ENCODE measurements at places on chromosomes 6 and 20. TPM values are rescaled to one million over a fixed set of nuclear protein-coding genes. Genes with fewer than 3 reads are reported as not detected.

BPIFB2 gene
- not detected for total RNA-seq

- DNase-seq, result no peak
Measured at GRCh38 chr6:165129086-165129485, 180.3 kb downstream of the C6orf118 start.

GRCh38 chr20:64159286-64159680, 5.0 kb upstream of the MYT1 start:
- no peak for DNase-seq

- no peak for DNase-seq
Measured at GRCh38 chr6:121652726-121653623, 217.5 kb downstream of the GJA1 start.

GRCh38 chr6:43509984-43510826, at the start of gene LRRC73:
Gene LRRC73 (minus strand): TSS chr6:43510346. CDS start chr6:43509785, 561 bp downstream.
- DNase-seq, result no peak

- DNase-seq, result no peak
Measured at GRCh38 chr6:170456886-170457698, 96.0 kb downstream of the PSMB1 start.

GRCh38 chr6:167962711-167963110, 34.8 kb upstream of the KIF25 start:
- no peak for DNase-seq

DNA sequence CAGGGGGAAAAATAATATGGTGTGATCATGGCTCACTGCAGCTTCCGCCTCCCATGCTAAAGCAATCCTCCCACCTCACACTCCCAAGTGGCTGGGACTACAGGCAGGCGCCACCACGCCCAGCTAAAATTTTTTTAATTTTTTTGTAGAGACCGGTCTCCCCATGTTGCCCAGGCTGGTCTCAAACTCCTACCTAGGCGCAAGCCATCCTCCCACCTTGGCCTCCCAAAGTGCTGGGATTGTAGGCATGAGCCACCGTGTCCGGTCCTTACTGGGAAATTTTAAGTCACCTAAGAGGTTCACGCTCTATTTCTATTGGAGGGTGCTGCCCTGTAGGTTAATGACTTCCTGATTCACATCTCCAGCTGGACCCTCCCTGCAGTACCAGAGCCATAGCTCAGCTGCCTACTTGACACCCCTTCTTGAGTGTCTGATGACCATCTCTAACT, 626 bp upstream of the CDK5RAP1 start:
- no peak for DNase-seq

DNA sequence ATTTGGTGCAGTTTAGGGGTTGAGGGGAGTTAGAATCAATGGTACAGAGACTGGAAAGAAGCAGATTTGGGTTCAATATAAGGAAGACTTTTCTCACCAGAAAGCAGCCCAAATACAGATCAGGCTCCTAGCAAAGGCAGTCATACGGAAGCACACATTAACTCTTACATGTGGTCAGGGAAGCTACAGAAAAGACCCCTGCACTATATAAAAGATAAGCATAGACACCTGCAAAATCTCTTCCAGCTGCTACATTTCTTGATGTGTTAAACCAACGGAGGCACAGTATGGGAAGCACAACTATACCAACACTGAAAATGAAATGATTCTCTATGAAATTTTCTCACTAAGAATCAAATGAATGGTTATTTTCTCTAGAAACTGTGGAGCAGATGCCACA, 150.8 kb downstream of the GMDS start:
- DNase-seq, result no peak

GRCh38 chr6:111427341-111428116, 55.5 kb downstream of the REV3L start:
- peak; percentile 54 for DNase-seq

DNA sequence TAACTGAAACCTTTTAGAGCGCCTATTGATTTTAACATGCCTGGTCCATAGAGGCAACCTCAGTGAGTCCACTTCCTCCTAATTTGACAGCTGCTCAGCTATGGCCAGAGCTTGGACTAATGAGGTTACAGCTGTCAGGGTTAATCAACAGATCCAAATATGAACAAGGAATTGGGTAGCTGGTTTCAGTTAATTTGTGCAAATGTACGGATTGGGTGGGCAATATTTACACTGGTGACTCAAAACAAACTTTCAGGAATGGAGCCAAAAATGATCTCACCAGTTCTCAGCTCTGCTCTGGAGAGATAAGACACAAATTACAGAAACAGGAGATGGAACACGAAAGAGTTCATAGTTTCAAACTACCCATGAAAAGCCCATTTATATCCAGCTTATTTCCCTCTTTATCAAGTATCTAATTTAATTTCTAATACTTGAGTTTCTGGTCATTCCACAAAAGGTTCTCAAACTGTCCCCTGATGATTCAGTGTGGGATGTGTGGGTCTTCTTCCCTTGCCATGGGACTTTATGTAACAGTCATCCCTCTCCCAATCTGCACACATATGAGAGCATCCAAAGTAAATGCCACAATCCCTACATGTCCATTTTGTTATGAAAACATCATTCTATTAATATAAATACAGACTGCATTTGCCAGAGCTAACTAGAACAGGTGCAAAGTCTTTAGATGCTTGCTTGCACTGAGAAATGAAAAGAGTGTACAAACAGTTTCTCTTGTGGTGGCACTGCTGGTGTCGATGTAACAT, 149.9 kb downstream of the RPS12 start:
- no peak for DNase-seq

- DNase-seq, result no peak
Measured at GRCh38 chr20:56453352-56453751, 15.1 kb upstream of the RTF2 start.

DNA sequence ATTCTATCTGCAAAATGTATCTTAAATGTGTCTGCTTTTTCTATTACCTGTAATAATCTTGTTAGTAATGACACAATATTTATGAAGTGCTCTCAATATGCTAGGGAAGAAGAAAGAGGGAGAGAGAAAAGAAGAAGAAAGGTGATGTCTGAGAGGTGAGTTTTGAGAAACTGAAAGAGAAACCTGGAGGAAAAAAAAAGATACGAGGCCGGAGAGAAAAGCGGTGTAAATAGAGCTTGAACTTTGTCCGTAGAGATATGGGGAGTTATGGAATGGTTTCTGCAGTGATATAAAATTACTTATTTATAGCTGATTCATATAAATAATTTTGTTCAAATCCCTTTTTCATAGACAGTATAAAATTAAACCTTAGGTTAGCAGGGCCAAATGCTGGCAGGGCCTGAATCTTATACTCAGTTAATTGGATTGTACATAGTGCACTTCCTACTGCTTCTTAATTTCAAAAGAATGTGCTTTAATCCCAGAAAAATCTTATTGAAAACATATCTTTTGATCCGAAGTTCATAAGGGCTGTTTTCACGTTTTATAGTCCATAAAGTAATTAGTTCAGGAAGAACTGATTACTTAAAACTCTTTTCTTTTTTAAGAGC, 43.0 kb downstream of the MYB start:
- DNase-seq, result no peak

- DNase-seq, result no peak
Measured at GRCh38 chr6:5442916-5443315, 181.6 kb downstream of the FARS2 start.

DNA sequence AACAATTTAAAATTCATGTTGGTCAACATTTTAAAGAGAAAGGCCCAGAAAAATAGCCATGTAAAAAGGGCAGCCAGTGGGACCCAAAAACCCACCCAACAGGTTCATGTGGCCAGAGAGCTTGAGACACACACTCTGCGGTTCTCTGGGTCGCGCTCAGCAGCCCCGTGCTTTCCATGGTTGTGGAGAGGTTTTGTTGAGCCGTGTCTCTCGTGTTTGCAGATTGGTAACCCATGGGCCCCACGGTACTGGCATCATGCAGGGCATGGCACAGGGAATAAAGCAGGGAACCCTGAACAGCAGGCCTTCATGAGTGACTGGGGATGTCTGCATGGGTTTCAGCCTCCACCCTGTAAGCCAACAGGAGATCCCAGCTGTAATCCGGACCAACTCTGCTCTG, 127.7 kb upstream of the CST7 start:
- no peak for DNase-seq

- DNase-seq, result no peak
Measured at GRCh38 chr6:21164768-21165326, 428.7 kb upstream of the SOX4 start.
